OCI-LY7 (cell line): ENCODE measurements at places on chromosomes 4 and X. TPM values are rescaled to one million over a fixed set of nuclear protein-coding genes. Genes with fewer than 3 reads are reported as not detected.

The NR0B1 gene
- total RNA-seq: not detected in 2 replicates

GRCh38 chrX:14697451-14697850 is 168.1 kb downstream of the GLRA2 start:
- DNase-seq: peak; percentile 19

The ZNF718 gene
- 13.2 and 14.3 TPM in 2 replicates for total RNA-seq

- no peak for DNase-seq
Observed at GRCh38 chr4:94766856-94767255, 9.1 kb downstream of the BMPR1B start.

DNA sequence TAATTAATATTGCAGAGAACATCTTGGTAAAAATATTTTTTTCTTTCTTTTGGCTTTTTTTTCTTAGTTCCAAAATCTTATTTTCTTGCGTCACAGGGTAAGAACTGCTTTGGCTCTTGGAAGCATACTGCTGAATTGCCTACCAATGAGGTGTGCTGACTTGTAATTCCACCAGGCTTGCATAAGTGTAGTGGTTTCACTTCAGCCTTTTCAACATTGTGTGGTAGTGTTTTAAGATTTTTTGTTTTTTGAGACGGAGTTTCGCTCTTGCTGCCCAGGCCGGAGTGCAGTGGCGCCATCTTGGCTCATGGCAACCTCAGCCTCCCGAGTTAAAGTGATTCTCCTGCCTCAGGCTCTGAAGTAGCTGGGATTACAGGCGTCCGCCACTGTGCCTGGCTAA is 42.4 kb downstream of the N4BP2 start:
- DNase-seq: no peak

DNA sequence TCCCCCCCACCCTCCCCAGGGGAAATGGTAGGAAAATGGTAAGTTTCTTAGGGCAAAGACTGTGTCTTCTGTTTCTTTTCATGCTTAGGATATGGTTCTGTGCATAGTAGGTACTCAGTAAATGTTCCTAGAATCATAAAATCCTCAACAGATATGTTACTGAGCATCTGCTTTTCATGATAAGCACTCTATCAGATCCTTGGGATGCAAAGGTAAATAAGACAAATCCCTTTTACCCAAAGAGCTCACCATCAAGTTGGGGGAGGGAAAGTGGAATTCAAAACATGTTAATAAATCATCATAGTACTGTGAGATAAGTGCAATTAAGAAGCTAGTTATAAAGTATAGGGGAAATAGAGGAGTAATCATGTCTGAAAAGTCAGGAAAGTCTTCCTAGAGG is 67.9 kb upstream of the OGT start:
- DNase-seq: no peak

DNA sequence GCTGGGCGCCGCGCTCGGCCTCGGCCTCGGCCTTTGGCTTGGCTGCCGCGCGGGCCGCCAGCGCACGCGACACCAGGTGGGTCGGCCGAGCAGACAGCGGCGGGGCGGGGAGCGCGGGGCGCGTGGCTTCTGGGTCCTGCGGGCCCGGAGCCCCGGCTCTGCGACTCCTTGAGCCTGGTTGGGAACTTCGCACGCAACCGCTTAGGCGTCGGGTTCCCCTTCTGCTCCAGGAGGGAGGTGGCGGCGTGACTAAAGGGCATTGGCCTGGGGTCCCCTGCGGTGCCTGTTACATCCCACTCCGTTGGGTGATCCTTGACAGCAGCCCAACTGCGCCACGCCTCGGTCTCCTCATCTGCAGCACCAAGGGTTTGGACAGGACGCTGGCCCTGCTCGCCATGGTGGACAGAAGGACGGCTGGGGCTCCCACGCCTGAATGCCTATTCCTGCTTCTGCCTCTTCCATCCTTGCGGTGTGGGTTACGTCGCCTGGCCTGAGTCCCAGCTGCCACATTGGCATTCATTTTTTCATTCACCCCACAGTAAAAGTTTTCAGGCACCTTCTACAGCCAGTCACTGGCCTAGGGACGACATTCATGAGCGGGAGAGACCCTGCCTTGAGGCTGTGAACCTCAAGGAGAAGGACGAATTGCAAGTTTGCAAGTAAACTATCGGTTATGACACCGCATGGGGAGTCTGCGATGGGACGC is 631 bp downstream of the EVC start:
- no peak for DNase-seq

The FGF2 gene
- 0.53 and 0.85 TPM in 2 replicates for total RNA-seq

DNA sequence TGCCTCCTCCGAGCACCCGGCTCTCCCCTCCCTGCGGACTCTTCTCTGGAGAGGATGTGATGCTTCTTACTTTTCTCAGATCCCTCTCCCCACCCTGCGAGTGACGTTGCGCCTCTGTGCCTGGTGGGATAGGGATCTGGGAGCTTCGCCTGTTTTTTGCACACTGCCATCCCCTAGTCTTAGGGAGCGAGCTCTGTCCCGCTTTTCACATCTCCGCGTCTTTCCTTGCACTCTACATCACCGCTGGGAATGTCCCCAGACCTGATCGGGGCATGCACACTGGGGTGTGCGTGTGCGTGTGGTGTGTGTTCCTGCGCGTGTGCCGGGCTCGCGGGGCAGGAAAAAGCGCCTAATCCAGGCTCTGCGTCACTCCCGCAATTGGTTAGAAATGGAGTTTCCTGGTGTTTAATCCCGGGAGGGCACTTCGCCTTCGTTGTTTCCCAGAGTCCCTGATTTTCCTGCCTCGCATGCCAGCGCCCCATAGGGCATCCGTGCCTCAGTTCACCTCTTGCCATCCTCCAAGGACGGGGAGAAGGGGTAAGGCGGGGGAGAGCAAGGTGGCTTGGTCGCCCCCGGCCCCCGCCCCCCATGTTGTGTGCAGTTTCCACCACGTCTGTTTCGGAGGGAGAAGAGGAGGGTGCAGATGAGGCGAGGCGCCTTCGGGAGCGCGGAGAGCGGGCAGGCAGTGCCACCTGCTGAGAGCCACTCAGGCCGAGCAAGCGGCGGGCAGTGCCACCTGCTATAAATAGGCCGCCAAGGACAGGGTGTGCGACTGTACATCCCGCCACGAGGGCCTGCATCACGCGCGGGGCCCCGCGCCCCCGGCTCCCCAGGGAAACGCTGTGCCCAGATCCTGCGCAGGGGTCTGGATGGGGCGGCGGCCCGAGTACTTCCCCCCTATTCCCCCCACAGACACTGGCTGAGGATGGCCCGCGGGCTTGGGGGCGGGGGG is 759 bp upstream of the TBC1D1 start:
- DNase-seq: peak; percentile 39

The TEC gene
- 10.4 and 11.5 TPM in 2 replicates for total RNA-seq

DNA sequence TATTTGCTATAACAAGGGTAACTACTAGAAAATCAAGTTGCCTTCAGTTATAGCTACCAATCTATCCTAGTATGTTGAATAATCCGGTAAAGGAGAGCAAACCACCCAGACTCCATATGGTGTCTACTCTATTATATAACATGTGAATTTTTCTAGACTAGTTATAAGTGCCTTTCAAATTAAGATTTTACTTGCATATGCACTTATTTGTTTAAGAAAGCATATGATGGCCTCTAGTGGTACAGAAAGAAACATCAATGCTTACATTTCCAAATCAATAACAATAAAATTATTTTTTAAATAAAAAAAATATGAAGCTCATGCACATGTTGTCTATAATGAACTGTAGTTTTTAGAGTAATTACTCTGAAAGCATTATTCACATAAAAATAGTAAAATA is 1516.4 kb upstream of the PABPC4L start:
- no peak for DNase-seq

- no peak for DNase-seq
Observed at GRCh38 chr4:5893004-5893580, at the start of gene CRMP1. Gene CRMP1, minus strand, starts transcription at chr4:5893086. Its CDS starts 117 bp downstream, at chr4:5892969.

GRCh38 chr4:113457886-113458285 is 303.7 kb downstream of the CAMK2D start:
- no peak for DNase-seq

GRCh38 chr4:176150356-176150682 is 45.1 kb downstream of the SPATA4 start:
- DNase-seq: peak; percentile 24

The GPC4 gene
- total RNA-seq: not detected in 2 replicates

DNA sequence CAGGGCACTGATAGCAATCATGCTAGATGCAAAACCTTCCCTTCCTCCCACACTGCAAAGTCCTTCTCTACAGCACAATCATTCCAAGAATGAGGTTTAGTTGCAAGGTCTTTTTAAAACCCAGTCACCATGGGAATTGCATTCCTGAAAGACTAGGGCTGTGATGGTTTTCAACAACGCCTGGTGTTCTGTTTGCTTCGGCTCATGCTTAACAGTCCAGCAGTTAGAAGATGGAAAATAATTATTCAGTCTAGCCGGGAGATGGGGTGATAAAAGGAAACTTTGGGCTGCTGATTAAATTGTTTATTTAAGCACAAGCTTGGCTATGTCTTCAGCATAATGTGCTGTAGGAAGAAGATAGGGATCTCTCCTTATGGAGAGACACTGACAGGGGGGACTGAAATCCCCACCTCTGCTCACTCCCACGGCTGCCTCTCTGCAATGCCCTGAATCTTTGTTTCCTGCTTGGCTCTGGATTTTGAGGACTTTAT is 211.4 kb downstream of the MID1IP1 start:
- DNase-seq: no peak

GRCh38 chr4:36269101-36269500 is 12.3 kb upstream of the DTHD1 start:
- no peak for DNase-seq

- DNase-seq: no peak
Observed at GRCh38 chr4:86660401-86660800, 66.3 kb downstream of the PTPN13 start.

DNA sequence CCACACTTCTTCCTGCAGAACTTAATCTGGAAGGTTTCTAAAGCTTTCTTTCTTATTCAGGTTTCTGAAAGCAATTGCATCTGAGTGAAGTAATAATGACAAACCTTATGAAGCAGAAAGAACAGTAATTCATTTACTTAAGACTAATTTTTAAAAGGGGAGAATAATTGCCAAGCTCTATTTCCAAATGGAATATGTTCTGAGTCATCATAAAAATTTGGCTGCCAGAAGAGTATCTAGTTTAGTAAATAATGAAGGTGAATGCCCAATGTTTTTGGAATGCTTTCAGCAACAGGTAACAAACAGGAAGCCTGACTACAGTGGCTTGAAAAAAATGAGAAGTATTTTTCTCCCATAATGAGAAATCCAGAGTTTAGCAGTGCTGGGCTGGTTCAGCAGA is 227.3 kb upstream of the TET2 start:
- DNase-seq: no peak

The IL21 gene
- not detected in 2 replicates for total RNA-seq

DNA sequence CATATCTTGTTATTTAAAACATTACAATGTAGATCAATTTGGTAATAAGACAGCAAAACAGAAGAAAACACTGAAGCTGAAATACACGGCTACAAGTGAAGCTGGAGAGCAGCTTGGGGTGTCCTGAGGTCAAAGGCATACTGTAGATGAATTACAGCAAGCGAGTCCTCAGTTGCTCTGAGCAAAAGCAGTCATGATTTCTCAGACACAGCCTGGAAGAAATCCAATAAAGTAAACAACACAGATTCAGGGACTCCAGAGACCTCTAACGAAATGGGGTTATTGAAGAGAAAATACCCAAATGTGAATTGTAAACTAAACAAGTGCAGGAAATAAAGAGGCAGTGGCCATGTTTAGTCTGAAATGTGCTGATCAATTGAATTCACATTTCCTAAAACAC is 324.4 kb downstream of the CAMK2D start:
- no peak for DNase-seq

DNA sequence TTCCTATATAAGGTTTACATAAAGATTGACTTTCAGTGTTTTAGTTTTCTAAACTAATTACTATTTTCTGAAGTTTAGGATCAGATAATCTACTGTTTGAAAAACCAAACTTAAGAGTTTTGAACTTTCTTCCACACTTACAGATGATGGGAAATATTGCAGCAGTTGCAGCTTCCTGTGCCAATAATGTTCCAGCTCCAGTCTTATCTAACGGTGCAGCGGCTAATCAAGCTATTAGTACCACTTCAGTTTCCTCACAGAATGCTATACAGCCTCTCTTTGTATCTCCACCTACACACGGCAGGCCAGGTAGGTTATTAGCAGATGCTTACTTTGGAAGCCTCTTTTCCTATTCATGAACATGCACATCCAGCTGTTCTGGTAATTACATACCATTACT is 55.6 kb downstream of the ALG13 start:
- no peak for DNase-seq

- no peak for DNase-seq
Observed at GRCh38 chrX:50002067-50002714, 79.8 kb downstream of the CLCN5 start.

- DNase-seq: no peak
Observed at GRCh38 chr4:36841583-36842326, 402.8 kb upstream of the NWD2 start.

GRCh38 chrX:13742397-13743176 is 8.0 kb downstream of the OFD1 start:
- peak; percentile 34 for DNase-seq

The MAGEA4 gene
- total RNA-seq: not detected in 2 replicates

The ADH1A gene
- total RNA-seq: not detected in 2 replicates

- no peak for DNase-seq
Observed at GRCh38 chr4:67721315-67721769, 20.4 kb upstream of the UBA6 start.

GRCh38 chr4:13783800-13784411 is 156.4 kb upstream of the BOD1L1 start:
- no peak for DNase-seq

The PFKFB1 gene
- total RNA-seq: 0.72 and 1.0 TPM in 2 replicates

The NDNF gene
- total RNA-seq: not detected in 2 replicates

- no peak for DNase-seq
Observed at GRCh38 chr4:8378101-8378724, 62.3 kb downstream of the ACOX3 start.

GRCh38 chr4:22268350-22269025 is 247.4 kb downstream of the ADGRA3 start:
- no peak for DNase-seq

DNA sequence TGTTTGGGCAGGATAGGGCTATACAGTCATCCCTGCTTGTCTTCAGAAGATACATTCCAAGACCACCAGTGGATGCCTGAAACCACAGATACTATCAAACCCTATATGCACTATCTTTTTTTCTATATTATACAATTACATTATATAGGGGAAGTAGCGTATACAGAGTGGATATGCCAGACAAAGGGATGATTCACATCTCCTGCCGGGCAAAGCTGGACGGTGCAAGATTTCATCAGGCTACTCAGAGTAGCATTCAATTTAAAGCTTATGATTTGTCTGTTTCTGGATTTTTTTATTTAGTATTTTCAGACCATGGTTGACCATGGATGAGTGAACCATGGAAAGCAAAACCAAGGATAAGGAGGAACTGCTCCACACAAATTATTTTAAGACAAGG is 7.0 kb upstream of the AMTN start:
- no peak for DNase-seq

The GABRE gene
- not detected in 2 replicates for total RNA-seq
